ENCODE measurements at places on chromosomes 7 and 10. TPM values are rescaled to one million over a fixed set of nuclear protein-coding genes. Genes with fewer than 3 reads are reported as not detected.

Gene UPF2
- 22.7 TPM for total RNA-seq

Gene CHAT
- total RNA-seq: 0.09 TPM

Gene ZNF425
- total RNA-seq: 2.2 TPM

GRCh38 chr7:77226357-77226839 is 26.8 kb upstream of the FGL2 start:
- H3K27me3 ChIP-seq: no peaks in the 10 kb centered on the region
- no peak overlapping the region for H3K27ac ChIP-seq
- no peak overlapping the region for H3K4me3 ChIP-seq
- H3K4me1 ChIP-seq: peaks cover 11% of the 10 kb centered on the region

DNA sequence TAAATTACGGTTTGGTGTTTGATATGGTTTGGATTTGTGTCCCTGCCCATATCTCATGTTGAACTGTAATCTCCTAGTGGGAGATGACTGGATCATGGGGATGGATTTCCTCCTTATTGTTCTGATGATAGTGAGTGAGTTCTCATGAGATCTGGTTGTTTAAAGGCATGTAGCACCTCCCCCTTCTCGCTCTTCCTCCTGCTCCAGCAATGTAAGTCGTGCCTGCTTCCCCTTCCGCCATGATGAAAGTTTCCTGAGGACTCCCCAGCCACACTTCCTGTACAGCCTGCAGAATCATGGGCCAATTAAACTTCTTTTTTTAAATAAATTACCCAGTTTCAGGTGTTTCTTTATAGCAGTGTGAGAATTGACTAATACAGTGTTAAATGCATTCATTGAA is 116.6 kb downstream of the DOCK4 start:
- no peak overlapping the region for H3K4me3 ChIP-seq
- H3K4me1 ChIP-seq: no peaks in the 10 kb centered on the region
- no peak overlapping the region for H3K27ac ChIP-seq
- H3K36me3 ChIP-seq: no peaks in the 10 kb centered on the region
- H3K27me3 ChIP-seq: no peaks in the 10 kb centered on the region

DNA sequence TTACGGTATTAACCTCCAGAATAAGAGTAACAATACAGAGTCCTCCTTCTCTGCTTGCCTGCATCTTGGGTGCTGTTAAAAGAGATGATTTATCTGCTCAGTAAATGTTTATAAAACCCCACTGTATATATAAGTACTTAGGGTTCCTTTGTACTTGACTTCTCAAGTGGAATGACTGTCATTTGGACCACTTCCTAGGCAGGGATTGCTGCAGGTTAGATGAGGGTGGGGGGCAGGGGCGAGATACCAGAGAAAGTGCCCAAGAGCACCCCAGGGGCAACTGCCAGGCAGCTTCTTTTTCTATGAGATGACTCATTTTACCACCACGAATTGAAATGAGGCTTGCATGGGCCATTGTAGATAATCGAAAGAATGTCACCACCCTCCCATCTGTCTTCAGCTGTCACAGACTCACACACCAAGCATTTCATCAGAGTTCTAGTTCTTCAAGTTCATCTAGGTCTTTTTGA is 421.9 kb upstream of the GALNT17 start:
- no peak for DNase-seq
- H3K27me3 ChIP-seq: no peaks in the 10 kb centered on the region
- H3K36me3 ChIP-seq: peaks cover 5% of the 10 kb centered on the region
- no peak overlapping the region for H3K27ac ChIP-seq
- H3K4me1 ChIP-seq: no peaks in the 10 kb centered on the region
- H3K4me3 ChIP-seq: no peak overlapping the region

DNA sequence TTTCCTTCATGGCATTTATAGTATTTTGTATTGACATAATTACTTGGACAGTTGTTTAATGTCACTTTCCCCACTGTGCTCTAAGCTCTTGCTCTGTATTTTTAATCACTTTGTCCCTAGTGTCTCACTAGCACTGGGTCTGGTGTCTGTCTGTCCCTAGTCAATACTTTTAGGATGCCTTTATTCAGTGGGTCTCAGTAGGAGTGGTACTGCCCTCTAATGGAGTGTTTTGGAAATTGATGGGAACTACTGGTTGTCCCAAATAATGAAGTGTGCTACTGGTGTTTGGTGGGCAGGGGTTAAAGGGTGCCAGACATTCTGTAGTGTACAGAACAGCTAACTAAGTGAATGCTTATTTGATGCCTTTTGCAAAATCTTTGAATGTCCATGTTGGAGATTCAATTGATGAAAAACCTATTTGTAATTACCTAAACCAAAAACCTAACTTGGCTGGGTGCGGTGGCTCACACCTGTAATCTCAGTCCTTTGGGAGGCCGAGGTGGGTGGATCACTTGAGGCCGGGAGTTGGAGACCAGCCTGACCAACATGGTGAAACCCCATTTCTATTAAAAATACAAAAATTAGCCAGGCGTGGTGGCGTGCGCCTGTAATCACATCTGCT is 33.3 kb downstream of the CDK14 start:
- peak; percentile 5 for DNase-seq
- no peak overlapping the region for H3K4me3 ChIP-seq
- no peaks in the 10 kb centered on the region for H3K27me3 ChIP-seq
- H3K27ac ChIP-seq: no peak overlapping the region

DNA sequence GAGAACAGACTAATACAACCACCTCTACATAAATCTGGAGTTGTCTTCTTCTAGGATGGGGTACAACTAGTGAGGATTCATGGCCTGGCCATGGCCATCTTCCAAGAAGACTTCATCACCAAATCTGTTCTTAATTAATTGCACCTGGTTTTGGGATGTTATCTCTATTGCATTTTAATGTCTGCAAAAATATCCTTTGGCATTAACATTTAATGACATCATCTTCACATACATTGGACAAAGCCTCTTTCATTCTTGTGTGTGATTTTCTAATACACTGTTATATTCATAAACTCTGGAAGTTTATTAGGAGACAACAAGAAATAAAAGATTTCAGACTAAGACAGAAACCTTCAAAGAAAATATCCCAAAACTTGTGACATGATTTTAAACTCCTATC is 124.2 kb upstream of the ABCB5 start:
- no peak overlapping the region for H3K27ac ChIP-seq
- no peaks in the 10 kb centered on the region for H3K27me3 ChIP-seq

DNA sequence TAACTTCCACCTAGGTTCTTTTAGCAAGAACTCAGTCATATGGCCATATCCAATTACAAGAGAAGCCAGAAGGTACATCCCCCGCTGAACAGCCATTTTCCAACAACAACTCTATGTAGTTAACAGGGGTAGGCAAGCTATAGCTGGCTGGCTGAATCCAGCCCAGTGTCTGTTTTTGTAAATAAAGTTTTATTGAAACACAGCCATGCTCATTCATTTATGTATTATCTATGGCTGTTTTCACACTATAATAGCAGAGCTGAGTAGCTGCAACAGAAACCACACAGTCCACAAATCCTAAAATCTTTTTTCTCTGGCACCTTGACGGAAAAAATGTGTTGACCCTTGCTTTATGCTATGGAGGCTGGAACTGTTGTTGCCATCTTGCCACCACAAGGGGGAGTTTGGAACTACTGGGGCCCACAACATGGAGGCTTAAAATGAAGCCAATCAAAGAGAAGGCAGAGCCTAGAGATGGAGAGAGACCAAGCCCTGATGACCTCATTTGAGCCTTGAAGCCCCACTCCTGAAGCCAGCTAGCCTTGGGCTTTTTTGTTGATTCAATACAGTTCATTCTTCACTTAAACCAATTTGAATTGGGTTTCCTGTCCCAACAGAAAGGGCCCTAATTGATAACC is 33.3 kb upstream of the XPNPEP1 start:
- DNase-seq: peak; percentile 32
- no peaks in the 10 kb centered on the region for H3K36me3 ChIP-seq
- no peaks in the 10 kb centered on the region for H3K4me1 ChIP-seq
- H3K4me3 ChIP-seq: no peak overlapping the region
- no peak overlapping the region for H3K27ac ChIP-seq
- H3K27me3 ChIP-seq: no peaks in the 10 kb centered on the region

DNA sequence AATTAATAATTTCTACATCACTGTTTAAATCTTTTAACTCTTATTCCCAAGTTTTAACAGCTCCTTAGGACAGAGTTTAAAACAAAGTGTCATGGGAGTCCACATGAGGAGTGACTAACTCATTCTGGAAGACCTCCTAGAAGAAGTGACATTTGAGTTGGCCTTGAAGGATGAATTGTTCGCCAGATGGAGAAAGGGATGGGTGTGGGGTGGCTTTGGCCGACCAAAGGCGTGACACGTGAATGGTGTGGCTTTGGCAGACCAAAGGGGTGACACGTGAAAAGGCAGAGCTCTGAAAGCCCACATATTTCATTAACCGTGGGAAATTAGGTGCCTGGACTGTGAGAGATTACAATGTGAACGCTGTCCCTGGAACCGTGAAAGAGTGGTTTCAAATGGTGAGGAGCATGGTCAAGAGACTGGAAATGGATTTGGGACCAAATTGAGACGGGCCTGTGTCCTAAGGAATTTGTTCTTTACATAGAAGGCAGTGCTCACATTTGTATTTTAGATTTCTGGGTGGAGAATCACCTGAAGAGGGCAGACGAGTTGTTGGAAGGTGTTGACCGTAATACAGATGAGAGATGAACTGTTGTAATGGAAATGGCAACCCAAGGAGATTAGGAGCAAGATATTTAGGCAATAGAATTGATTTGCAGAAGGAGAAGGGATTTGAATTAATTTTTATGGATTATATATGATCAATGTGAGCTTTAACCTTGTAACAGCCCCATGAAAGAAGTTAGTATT is 228.1 kb downstream of the BICC1 start:
- H3K4me1 ChIP-seq: no peaks in the 10 kb centered on the region
- no peaks in the 10 kb centered on the region for H3K27me3 ChIP-seq
- no peaks in the 10 kb centered on the region for H3K36me3 ChIP-seq
- no peak for DNase-seq

All from thymus (tissue), 14 donors.